ENCODE measurements at places on chromosomes 5 and 9.

- no peak for DNase-seq
Measured at GRCh38 chr9:27654629-27655285, 81.5 kb upstream of the C9orf72 start.

- DNase-seq = no peak
Measured at GRCh38 chr5:78706825-78707224, 58.3 kb upstream of the LHFPL2 start.

- DNase-seq = no peak
Measured at GRCh38 chr5:125699860-125700259, 723.3 kb upstream of the GRAMD2B start.

DNA sequence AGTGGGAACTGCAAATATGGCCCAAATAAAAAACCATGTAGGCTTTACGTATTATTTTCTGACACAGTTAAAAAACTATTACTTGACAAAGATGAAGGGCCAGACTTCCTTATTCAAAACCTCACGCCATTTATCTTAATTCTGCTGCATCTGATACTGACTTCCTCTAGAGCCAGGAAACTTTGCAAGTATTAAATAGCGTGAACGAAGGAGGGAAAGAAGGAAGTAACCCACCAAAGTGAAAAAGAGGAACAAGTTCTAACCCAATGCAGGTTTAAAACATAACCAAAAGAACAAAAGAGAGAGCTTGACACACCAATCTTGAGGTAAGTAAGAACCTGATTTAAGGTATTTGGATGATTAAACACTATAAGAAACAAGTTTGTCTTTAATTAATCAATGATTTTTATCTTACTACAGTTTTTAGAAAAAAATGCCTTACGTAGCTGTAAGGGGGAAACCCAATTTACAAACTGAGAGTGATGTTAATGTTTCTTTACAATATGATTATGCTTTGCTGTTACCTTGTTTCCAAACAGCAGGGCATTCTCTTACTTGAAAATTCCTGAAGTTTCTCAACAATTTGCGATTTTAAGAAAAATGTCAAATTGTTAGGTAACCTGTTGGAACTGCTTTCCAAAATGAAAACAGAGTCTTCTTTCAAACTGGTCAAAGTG lies at the start of gene GAPT:
GAPT (plus strand) TSS at position 220 of the 677 bp plus-strand sequence. CDS start 3,102 bp downstream, outside the sequence.
- no peak for DNase-seq

DNA sequence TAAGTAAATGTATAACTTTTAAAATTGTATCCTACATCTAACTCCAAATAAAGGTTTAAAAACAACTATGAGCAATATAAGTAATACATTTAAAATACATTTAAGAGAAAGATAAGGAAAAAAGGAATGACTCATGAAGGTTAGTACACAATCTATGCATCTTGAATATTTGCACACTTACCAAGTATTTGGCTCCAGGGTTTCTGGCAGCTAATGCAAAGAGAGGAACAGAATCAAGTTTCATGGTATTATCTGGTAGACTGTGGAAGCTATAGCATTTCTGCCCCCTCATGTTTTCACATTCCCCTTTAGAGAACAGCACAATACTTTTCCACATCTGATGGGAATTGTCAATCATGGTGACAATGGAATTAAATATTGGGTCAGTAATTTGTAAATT lies 132.1 kb downstream of the COX7C start:
- no peak for DNase-seq

GRCh38 chr9:28832168-28832770 lies 1259.0 kb upstream of the C9orf72 start:
- DNase-seq = no peak
